ENCODE measurements at places on chromosomes 2 and 18.

DNA sequence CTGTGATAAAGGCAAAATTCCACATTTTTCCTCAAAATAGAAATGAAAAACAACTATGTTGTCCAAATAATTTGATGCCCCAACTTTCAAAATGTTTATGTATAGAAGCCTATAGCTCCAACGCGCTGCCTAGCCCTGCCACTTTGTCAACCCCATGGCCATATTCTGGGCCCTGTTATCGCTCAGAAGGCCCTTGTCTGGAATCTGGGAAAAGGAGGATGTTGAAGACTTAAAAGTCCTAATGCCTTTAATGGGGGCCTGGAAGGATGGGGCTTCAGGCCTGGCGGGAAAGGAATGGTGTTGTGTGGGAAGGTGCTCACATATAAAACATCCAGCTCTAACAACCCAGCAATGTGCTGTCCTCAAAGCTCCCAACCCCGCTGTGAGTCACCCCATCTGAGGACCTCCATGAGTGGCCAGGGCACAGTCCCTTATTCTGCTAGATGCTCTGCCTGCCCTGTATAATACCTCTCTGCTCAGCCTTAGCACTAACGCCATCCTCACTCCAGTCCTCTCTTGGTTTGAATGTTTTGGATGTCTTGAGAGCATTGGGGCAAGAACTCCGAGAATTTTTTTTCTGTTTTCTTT lies 86.0 kb downstream of the ACSL3 start:
- DNase-seq: no peak

DNA sequence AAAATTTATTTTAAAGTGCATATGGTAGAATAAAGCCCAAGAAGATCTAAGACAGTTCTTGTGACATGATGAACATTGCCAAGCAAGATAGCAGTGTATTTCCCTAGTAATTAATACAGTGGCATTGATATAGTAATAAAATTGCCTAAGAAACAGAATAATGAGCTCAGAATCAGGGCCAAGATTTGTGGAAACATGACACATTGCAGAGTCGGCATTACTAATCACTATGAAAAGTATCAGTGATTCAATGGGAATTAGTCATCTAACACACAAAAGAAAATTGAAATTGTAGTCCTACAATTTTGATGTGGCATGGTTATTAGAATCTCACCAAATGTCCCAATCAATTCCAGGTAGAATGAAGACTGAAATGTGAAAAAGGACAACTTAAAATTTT lies 243.0 kb upstream of the CYRIA start:
- DNase-seq: no peak

DNA sequence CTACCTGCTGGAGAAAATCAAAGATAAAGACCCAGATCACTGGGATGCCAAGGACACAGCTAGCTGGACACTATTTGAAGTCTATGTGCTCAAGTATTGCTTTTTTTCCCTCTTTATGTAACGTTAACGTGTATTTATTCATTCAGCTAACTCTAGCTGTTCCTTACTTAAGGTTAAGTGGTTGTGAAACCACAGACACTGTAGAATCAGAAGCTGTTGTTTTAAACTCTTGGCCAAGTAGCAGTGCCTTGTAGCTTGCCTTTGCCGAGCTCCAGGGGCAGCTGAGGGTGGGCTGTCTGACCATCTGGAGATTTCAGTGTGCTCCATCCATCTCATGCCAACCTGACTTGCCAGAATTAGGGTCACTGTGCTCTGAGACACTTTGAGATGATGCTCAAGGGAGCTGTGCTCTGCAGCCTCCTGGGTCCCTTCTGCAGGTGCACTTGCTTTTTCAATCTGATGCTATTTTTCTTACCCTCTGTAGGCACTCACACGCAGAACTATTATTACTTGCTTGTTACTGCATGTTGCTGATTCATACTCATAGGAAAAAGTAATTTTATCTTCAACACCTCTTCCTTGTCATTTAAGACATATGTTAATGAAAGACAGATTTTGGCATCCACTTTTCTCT lies 116.2 kb downstream of the METTL8 start:
- DNase-seq: no peak

- no peak for DNase-seq
Measured at GRCh38 chr2:17581831-17582230, 41.3 kb downstream of the VSNL1 start.
